Lower leg skin (tissue), 4 donors: ENCODE measurements at places on chromosomes 5 and 9.
A peak's percentile ranks its signal among the peaks of the same experiment; 100 is the strongest.

DNA sequence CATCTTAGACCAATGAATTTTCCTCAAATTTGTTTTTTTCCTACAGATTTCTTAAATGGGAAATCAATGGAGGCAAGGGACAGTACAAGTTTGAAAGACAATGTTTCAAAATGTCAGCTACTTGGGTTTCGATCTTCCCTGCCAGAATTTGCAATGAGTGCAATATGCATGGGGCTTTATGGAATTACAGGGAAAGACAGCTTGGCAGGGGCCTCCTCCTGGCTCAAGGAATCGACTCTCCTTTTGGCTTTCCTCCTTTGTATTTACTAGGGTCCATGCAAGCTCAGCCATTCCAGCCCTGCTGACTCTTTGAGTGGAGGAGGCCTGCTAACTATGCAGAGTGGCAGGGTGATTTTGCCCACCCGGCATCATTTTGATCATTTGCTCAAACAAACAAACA is 63.2 kb downstream of the MED27 start:
- DNase-seq = no peak

- no peak for DNase-seq
Observed at GRCh38 chr5:175123542-175123941, 320.4 kb downstream of the DRD1 start.

DNA sequence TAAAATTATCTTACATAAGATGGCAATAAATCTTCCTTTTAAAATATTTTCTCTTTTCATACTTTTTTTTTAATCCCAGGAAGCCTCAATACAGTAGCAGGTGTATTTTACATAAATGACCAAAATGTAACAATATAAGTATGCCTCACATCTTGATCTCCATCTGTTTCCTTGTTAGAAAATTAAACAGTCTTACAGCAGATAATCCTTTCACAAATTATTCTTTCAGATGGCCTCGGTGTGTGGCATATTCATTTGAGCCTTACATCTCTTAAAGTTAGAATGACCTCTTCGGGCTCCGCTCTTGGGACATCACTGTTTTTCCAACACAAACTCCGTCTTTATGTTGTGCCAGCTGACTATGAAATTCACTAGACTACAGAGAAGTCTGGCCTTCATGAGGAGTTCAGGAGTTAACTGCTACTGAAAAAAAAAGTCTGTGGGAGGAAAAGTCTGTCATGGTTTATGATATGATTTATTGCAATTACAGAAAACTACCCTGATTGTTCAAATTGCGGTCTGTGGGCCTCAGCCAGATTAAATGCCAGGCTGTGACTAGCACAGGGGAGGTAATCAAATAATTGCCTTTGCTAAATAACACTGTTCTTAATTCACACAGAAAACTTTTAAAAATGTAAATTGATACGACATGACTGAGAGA is 292.9 kb upstream of the PUM3 start:
- DNase-seq = no peak

DNA sequence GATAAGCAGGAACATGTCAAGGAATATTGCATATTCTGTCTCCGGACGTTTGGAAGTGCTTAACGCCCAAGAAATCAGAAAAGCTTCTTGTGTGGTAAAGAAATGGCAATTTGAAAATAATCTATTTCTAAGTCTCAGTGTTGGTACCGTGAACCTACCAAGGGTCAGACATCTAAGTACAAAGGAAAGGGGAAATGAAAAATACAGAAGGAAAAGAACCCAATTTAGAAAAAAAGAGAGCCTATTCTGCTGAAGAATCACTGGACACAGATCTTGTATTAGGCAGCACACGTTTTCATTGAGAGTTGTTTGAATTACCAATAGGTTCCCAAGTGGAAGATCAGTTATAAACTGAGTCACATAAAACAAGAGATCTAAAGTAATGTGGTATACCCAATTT is 46.9 kb upstream of the CEP78 start:
- no peak for DNase-seq

DNA sequence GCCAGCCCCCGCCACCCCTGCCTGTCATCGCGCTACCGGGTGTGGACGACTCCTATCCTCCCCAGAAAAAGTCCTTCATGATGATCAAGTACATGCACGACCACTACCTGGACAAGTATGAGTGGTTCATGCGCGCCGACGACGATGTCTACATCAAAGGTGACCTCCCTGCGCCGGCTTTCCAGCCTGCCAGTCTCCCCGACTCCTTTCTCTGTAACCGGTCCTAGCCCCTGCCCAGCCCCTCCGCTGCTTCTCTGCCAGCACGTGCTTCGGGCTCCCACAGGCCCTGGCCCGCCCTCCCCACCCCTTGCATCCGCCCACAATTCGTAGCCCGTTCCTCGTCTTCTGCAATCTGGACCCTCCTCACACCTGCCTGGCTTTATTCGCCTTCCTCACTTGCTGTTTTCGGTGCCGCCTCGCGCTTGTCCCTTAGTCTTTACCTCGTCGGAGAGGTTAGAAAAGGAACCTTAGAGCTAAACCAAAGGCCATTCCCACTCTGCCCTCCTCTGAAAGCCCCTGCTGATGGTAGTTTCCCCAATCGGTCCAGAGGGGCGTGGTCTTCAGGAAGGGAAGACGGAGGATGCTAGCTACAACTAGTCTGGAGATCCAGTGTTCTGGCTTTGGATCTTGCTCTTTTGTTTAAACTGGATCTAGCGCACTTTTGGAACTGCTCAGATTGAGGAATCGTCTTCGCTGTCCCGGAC is 1.4 kb downstream of the CHSY3 start:
- DNase-seq = peak; percentile 79

- DNase-seq = no peak
Observed at GRCh38 chr5:147290261-147290660, 55.4 kb downstream of the STK32A start.

DNA sequence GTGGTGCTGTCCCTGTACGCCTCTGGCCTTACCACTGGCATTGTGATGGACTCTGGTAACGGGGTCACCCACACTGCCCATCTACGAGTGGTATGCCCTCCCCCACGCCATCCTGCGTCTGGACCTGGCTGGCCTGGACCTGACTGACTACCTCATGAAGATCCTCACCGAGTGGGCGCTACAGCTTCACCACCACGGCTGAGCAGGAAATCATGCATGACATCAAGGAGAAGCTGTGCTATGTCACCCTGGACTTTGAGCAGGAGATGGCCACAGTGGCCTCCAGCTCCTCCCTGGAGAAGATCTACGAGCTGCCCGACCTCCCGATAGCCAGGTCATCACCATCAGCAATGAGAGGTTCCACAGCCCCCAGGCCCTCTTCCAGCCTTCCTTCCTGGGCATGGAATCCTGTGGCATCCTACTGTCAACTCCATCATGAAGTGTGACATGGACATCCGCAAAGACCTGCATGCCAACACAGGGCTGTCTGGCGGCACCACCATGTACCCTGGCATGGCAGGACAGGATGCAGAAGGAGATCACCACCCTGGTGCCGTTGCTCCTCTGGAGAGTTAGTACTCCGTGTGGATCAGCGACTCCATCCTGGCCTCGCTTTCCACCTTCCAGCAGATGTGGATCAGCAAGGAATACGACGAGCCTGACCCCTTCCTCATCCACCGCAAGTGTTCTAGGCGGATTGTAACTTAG is 434.2 kb upstream of the RGMB start:
- no peak for DNase-seq

DNA sequence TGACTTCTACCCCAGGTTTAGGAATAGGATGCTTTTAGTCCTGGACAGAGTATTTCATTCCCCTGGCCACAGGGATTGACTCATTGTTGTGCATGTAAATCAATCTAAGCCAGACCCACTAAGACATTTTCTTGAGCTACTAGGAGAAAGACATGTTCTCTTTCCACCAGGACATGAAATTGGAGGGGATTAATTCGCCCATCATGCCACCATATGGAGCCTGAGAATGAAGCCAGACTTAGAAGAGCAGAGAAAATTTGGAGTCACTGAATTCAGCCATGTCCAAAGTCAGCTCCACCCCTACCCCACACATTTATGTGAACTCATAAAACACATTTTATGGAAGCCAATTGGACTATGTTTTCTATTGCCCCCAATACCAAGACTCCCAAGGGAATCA is 322.5 kb downstream of the NFIB start:
- DNase-seq = no peak

DNA sequence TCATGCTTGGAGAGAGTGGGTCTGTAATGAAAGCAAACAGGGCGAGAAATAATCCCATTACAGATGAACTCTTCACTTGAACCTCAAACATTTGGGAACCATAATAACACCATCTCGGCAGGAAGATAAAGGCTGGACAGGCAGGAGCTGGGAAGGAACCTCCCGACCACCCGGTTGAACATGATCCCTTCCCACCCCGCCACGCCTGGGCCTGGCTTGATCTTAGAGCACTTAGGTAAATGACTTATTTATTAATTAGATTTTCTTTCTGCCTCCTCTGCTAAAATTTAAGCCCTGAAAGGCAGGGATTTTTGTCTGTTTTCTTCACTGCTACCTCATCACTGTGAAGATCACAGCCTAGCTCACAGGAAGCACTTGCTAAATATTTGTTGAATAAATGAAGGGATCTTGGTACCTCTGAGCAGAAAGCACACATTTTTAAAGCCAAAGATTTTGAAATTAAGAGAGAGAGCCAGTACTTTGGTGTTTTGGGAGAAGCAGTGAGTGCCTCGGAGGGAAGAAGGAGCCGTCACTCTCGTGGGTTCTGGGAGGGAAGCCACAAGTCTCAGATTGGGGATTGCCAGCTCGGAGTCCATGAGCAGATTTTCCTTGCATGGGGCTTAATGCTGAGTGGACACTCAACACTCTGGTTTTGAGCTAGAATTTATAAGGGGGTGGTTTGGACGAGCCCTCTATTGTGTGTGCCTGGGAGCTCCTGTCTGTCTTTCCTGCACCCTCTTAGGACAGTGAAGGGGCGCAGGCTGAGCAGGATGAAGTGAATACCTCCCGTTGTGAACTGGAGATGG is 133.3 kb downstream of the MACROH2A1 start:
- DNase-seq = no peak

GRCh38 chr5:61330341-61330844 is 1.7 kb upstream of the ZSWIM6 start:
- DNase-seq = no peak

GRCh38 chr5:54610197-54610944 is 92.8 kb downstream of the SNX18 start:
- DNase-seq = no peak

- no peak for DNase-seq
Observed at GRCh38 chr5:2282893-2283292, 400.2 kb upstream of the IRX4 start.

DNA sequence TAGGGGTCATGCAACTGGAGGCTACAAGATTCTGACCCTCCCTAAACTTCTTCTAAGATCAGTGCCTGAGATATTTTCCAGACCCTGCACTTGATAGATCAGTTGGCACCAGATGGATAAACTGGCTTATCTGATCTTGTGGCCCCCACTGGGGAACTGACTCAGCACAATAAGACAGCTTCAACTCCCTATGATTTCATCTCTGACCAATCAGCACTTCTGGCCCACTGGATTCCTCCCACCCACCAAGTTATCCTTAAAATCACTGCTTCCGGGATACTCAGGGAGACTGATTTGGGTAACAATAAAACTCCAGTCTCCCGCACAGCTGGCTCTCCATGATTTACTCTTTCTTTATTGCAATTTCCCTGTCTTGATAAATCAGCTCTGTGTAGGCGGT is 2180.4 kb upstream of the WWC1 start:
- no peak for DNase-seq

- no peak for DNase-seq
Observed at GRCh38 chr5:132104556-132104955, 31.0 kb downstream of the CSF2 start.

DNA sequence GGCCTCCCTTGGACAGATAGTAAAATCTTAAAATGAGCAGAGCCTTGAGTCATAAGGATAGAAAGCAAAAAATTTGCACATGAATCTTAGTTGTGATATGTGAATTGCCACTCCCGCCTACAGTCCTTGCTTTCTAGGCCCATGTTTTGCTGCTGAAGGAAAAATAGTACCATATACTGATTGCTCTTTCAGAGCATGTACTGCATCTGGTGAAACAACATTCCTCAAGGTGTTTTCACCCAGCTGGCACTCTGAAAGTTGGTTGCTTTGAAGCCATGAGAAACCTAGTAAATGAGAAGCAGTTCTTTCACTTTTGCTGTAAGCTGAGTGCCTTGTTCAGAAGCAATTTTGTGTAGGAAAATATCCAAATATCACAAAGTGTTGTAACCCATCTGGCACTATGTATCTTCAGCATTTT is 10.3 kb downstream of the CDC37L1 start:
- no peak for DNase-seq

DNA sequence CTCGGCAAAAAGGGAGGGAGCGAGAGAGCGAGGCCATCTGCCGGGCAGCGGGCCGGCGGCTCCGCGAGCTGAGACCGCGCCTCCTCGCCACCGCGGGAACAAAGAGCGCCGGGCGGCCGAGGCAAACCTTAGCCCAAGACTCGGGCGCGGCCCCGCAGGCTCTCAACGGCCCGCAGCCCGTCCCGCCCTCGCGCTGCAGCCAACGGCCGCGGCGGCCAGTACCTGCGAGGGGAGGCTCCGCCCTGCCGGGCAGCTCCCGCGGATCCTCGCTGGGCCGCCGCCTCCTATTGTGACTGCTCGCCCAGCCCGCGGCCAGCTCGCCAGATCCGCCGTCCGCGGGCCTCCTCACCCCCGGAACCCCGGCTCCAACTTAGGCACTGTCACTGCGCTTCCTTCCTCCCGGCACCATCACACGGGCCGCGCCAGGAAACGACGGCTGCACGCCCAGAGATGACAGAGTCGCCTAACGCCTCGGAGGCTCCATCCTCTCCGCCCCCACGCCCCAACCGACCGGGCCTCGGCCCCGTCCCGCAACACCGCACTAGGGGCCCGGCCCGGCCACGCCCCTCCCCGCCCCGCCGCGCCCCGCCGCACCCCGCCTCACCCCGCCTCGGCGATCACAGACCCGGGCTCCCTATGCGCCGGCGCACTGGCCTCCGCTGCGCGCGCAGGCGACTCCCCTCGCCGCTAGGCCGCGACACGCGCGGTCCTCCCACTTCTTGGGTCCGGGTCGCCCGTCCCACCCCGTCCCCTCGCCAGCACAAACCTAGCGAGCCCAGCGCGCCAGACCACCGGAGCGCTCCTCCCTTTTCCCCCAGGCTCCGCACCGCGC is 479 bp upstream of the RNF38 start:
- DNase-seq = peak; percentile 81

DNA sequence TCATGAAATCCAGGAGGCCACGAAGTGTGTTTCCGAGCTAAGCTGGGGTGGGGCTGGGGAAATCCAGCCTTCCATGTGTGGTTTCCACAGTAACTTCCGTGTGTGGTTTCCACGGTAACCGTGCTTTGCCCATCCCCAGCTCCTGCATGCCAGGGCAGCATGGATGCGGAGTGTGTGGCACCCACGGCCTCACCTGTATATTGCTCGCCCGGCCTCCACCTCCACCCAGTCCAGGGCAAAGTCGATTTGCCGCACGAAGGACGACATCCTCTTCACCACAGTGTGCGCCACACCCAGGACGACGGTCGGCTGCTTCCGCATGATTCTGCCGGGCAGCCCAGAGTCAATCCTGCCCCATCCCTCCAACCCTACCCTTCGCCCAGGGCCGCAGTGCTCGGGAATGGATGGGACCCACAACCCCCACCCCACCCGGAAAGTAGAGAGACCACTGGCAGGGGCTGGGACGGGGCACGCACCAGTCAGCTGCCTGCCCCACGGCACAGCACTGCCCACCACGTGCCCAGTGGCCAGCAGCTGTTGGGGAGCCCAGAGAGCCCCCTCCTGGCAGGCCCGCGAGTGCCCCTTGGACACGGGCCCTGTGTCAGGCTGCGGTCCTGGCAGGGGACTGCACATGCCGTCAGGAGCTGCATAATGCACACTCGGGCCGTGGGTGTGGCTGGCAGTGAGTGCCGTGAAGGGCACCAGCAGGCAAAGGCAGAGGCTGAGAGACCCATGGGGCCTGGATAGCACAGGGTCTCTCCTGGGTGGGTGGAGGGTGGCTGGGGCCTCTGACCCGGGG is 39.0 kb upstream of the NSMF start:
- no peak for DNase-seq
